Chondrocyte (in vitro differentiated cells): ENCODE measurements at places on chromosomes 2 and 18. TPM values are rescaled to one million over a fixed set of nuclear protein-coding genes. Genes with fewer than 3 reads are reported as not detected.

GRCh38 chr2:126620302-126620701 lies 35.7 kb upstream of the GYPC start:
- DNase-seq: no peak

DNA sequence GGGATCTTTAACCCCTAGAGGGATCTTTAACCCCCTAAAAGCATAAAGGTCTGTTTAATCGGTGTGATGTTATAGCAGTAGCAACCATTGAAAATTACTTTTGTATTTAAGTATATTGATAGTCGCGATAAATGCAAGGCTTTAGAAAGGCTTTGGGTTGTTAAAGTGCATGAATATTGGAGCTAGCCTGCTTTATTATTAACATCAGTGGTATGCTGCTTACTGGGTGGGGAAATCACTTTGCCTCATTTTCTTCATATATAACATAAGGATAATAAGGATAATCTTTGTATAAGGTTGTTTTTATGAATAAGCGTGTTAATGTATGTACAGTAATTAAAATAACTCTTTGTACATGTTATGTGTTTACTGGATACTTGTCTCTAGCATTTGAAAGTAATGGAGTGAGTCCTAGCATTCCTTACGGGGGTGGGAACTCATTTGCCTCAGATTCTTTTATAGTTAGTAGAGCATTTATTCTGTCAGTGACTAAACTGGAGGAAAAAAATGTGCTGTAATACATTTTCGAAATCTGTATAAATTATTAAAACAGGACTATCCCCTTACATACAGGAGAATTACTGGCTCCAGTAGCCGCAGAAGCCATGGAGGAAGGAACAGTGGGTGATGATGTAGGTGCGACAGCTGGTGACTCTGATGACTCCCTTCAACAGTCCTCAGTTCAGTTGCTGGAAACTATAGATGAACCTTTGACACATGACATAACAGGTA lies 122.2 kb downstream of the BIRC6 start:
- DNase-seq: no peak

The DLX1 gene
- 6.7 to 34.2 TPM (median 7.1 TPM) in 3 replicates for total RNA-seq

The CFC1 gene
- not detected in 3 replicates for total RNA-seq

The RAPH1 gene
- total RNA-seq: 58.9 to 71.6 TPM (median 71.5 TPM) in 3 replicates

The LINC00305 gene
- not detected in 3 replicates for total RNA-seq

The PROC gene
- total RNA-seq: 2.6 to 5.3 TPM (median 2.7 TPM) in 3 replicates
